ENCODE measurements at places on chromosomes 1 and 21.

- no peak for DNase-seq
Observed at GRCh38 chr1:240492832-240493440, 119.0 kb downstream of the GREM2 start.

DNA sequence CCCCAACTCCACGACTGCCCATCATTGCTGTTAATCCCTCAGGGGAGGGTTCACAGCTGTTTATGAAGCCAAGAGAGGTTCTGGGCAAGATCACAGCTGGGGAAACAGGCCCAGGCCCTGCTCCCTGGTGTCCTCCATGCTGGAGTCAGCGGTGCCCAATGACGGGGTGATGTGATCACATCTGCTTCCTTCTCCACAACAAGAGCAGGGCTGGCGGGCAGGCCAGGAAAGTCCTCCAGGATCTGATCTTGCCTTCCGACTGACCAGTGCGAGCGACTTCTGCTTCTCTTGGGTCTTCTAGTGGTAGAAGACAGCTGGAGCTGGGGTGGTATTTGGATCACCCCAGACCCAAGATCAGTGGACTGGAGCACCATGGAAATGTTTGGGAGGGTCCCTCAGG is 951 bp upstream of the LINGO4 start:
- DNase-seq = no peak

DNA sequence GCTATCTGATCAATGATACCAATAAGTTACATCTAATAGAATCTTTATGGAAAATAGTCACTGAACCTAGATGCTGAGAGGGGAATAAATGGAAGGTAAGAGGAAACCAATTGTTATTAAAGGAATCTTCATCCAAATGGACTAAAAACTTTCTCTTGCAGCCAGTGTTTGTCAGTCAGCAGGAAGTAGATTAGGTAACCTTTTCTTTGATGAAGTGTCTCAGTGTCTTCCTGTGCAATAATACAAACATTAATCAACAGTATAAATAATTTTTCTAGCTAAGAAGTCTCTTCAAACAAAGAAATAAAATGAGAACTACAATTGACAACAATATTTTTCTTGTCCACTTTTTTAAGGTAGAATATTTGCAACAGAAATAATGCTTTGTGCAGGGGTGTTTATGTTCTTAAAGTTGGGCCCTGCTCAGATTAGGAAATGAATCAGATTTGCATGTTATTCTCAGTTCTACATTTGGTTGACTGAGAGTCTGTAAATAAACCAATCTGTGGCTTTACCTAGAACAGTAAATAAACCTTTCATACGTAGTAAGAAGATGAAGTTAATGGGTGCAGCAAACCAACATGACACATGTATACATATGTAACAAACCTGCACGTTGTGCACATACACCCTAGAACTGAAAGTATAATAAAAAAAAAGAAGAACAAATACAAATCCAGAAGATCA is 391.4 kb downstream of the MRPL39 start:
- no peak for DNase-seq

GRCh38 chr21:42386034-42386591 is 9.7 kb downstream of the TMPRSS3 start:
- no peak for DNase-seq

GRCh38 chr1:152533327-152533938 is 19.2 kb downstream of the CRCT1 start:
- no peak for DNase-seq

DNA sequence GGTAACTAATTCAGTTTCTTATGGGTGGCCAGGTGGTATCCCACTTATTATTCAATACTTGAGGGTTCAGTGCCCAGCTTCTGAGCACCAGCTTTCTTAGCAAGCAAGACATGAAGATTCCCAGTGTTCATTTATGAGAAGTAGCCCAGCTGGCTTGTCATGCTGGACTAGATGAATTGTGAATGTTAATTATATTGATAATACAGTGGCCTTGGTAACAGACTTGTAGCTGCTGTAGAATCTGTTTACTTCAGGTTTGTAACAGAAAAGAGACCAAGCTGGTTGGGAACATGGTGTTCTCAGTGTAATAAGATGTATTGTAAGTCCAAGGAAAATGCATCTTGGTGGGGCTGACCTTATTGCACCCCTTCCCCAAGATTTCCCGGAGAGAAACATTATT is 10.1 kb downstream of the AHCYL1 start:
- no peak for DNase-seq

DNA sequence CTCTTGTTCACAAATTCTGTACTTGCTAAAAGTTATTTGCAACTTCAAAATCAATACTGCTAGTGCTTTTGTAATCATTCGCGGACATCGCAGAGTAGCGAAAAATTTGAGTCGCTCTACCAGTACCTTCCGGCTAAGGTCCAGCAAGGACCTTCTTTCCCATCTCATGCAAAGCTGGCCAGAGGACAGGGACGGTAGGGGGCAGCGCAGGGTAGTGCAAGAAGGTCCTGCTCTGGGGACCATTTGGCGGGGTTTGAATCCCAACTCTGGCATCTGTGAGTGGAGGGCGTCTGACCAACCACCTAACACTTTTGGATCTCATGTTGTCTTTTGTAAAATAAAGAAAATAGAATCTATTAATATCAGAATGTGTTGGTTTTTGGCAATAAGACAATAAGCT is 258.3 kb downstream of the SPATA17 start:
- no peak for DNase-seq

GRCh38 chr21:17139696-17140095 is 373.1 kb upstream of the CXADR start:
- no peak for DNase-seq

GRCh38 chr1:200668514-200669313 is 993 bp downstream of the DDX59 start:
- no peak for DNase-seq

DNA sequence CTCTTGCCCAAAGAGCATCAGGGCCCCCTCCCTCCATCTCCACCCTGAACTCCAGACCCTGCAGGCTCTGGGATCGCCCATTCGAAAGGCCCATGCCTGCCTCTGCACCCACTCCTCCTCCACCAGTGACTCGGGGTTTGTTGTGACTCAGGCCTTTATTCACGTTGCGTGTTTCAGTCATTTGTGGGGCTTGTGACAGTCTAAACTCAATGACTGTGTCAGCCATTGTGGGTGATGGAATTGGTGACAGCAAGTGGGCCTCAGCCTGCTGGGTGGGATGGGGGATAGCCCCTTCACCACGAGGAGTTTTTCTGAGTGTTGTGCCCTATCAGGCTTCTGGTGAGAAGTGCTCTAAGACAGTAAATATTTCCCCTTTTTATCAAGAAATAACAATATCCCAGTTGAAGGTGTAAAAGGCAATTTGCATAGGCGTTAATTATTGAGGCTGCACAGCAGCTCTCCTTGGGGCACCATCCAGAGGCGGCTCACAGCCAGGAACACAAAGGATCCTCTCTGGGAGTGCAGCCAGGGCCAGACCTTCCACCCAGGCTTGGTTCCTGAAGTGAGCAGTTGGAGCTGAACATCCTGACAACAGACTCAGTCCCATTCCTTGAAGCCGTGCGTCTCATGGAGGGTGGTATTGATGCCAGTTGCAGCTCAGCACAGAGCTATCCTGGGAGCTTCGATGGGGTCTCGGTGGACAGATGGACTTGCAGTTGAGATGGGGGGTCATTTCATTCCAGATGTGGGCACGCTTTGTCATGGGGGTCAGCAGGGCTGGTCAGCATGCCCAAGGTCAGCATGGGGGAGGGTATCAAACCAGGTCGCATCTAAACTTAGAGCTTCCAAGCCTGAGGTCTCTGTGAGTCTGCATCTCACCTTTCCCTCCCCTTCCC is 135.6 kb upstream of the CACNA1E start:
- DNase-seq = no peak

DNA sequence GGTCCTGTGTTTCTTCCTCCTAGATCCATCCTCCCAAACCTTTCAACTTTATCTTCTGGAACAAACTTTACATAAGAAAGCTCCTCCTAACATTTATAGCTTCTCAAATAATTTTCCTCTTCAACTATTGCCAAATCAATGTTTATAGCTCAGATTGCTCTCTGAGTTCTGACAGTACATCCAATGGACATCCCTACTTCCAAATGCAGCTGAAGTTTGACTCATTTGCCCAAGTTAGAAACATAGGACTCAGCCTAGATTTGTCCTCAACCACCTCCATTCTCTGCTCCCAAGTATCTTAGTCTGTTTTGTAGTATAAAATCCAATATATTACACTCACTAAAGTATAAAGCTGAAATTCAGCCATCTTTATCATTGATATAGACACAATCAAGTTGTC is 62.6 kb downstream of the ALG14 start:
- no peak for DNase-seq

DNA sequence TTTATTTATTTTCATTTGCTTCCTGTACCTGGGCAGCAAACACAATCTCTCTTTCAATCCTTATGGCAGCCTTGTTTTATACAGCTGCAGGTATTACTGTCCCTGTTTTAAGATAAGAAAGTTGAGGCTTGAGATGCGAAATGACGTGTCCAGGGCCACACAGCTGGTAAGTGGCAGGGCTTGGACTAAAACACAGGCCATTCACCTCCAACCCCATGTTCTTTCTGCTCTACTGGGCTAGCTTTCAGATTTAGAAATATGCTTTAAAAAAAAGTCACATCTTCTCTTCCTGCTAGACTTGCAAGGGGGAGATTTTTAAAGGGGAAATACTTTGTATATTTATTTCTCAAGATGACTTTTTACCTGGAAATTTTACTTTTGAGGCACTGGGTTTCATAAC is 62.8 kb downstream of the CNST start:
- no peak for DNase-seq

DNA sequence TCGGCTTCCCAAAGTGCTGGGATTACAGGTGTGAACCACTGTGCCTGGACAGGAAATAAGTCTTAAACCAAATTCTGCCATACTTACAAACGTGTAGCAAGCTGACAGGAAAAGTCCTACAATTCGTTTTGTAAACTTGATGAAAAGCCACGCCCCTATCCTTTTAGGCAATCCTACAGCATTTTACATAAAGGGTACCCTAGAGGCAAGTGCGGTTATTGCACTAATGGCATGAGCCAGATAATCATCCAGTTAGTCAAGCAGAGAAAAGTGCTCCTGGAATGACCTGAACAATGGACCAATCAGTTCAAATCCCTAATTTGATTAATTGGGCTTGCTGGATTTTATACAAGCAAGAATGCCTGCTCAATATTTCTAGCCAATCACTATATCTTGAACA is 338.2 kb downstream of the KIF26B start:
- no peak for DNase-seq

- DNase-seq = no peak
Observed at GRCh38 chr1:71350805-71351204, 270.0 kb upstream of the ZRANB2 start.

DNA sequence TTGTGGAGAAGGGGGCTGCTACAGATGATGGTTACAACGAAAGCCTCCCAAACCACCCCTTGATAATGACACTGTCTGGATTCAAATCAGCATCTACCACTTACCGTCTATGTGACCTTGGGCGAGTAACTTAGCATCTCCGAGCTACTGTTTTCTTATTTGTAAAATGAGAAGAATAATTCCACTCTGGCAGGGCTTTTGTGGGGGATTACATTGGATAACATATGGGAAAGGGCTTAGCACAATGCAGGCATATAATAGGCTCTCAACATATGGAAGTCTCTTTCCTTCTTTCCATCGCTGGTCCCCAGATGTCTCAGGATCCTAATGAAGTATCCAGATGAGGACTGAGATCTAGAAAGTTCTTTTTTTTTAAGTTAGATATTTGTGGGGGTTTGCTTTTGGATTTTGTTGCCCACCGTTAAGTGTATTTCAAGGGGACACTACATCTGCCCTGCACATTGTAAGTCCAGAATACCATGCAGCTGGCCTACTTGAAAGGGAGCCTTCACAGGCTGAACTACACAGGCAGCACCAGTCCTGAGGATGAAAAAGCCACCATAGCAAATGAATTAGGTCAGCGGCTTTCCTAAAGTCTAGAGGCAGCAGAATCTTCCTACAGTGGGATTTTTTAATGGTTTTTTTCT is 172.2 kb upstream of the IRF2BP2 start:
- DNase-seq = no peak

DNA sequence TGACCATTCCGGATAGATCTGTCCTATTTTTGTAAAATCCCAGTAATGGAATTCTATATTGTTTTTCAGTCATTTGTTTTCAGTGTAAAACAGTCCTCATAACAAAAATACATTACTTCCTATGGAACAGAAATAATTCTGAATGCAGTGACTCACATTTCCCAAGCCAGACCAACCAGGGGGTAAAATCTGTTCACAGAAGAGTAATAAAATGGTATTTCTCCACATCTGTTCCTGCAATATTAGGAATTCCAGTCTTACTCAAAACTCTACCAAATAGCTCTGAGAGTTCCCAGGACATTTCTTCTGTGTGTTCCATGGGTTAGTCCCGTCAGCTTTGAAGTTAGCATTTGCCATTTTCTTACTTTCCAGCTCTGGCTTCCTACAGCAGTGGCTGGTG is 2.6 kb upstream of the DDR2 start:
- no peak for DNase-seq

- DNase-seq = no peak
Observed at GRCh38 chr1:75791022-75791421, 5.0 kb downstream of the RABGGTB start.

DNA sequence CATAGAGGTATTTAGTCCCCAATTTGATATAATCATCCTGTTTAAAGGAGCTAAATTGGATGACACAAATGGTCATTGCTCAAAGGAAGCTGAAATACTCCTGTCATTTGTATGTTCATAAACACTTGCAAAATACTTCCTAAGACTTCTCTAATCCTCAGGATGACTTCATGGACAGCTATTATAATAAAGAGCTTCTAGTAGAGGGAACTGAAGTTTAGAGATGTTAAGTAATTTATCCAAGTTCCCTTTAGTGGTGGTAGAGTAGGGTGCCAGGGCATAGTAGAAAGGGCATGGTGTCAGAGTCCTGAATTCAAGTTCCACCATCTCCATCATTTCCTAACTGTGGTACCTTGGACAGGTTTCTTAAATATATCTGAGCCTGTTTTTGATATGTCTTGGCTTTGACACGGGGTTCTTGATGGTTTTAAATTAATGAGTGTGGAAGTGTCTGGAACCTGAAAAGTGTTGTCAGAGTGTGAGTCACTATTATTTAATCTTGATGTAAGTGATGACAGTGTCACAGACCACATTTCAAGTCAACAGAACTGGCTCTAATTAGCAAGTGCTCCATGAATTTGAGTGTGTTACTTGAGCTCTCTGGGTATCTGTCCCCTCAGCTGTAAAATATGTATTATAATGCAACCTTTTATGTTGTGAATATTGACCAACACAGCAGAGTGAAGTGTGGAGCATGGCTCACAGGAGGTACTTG is 12.1 kb upstream of the GBP6 start:
- no peak for DNase-seq

DNA sequence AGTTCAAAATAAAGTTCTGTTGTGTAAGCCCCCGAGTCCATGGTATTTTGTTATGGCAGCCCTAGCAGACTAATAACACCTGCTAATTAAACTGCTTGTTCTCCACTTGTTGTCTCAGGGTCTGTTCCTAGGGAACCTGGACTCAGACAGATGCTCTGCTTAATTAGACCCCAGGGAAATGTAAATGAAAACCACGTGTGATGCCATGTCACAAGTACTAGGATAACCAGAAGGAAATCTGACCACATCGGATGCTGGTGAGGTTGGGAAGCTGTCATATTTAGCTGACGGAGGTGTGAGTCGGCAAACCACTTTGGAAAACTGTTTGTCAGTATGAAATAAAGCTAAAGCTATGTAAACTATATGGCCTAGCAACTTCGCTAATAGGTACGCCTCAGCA is 19.6 kb downstream of the EDN2 start:
- DNase-seq = no peak

- no peak for DNase-seq
Observed at GRCh38 chr1:18012686-18013085, 94.9 kb upstream of the IGSF21 start.

All from stimulated activated CD4-positive, alpha-beta T cell treated with anti-CD3 and anti-CD28 coated beads, Interleukin-15, amount 100 ng/mL, for 1 hour (primary cell).